ENCODE measurements at places on chromosomes 2 and 18.

DNA sequence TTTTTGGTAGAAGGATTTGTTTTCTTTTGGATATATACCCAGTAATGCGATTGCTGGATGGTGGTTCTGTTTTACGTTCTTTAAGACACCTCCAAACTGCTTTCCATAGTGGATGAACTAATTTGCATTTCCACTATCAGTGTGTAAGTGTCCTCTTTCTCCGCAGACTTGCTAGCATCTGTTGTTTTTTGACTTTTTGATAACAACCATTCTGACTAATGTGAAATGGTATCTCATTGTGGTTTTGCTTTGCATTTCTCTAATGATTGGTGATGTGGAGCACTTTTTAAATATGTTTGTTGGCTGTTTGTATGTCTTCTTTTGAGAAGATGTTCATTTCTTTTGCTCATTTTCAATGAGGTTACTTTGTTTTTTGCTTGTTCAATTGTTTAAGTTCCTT lies 260.9 kb upstream of the CWC22 start:
- no peak for DNase-seq

DNA sequence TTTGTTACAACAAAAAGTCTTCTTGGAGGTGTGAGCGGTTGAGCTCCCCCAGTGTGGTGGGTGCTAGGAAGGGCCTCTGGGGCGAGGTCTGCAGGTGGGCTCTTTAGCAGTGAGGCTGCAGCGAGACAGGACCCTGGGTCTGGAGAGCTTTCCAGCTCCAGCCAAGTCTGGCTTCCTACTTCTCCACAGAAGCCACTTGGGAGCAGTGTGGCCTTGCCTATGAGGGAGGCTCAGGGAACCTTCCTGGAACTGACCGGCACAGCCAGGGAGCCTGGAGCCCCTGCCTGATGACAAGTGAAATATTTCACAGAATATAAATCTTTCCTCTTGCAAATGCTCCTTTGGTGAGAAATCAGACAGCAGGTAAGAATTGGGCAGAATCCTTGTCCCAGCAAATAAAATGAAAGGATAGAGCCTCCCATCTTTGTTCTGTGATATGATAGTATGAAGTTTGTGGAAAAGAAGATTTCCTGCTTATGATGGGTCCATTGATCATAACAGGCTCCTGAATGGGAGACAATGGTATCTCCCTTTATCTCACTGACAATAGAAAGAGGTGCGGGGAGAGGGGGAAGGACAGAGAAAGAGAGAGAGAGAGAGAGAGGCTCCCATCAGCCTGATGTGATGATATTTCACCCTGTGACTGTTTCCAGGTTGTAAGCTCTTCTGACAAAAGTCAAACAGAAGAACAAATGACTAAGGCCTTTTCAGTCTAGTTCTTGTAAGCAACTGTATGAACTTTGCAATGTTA lies 289.8 kb upstream of the SPRED2 start:
- DNase-seq, result no peak

- no peak for DNase-seq
Measured at GRCh38 chr2:113277474-113278072, 1.1 kb downstream of the PAX8 start.

GRCh38 chr2:213219816-213220215 lies 64.4 kb upstream of the SPAG16 start:
- no peak for DNase-seq

GRCh38 chr18:10285283-10285640 lies 169.2 kb upstream of the APCDD1 start:
- no peak for DNase-seq

- no peak for DNase-seq
Measured at GRCh38 chr2:74107071-74107470, 40.6 kb downstream of the BOLA3 start.

DNA sequence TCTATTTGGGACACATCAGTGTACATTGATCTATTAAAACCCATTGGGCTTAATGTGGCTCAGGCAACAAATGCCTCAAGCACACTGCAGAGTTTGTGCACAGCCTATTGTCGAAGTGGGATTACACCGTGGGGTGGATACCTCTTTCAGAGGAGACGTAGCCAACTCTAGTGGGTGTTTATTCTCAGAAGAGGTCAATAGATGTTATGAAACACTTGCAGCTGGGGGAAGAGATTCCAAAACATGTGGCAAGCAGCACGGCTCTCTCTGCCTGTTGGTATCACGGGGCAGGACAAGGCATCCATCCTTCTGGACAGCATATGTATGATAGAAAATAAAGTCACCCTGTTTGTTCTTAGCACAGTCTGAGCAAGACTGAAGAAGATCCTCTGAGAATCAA lies 121.4 kb upstream of the COPS8 start:
- DNase-seq, result no peak

- no peak for DNase-seq
Measured at GRCh38 chr2:235413064-235413463, 80.8 kb upstream of the AGAP1 start.

- DNase-seq, result no peak
Measured at GRCh38 chr2:220228310-220229006, 601.0 kb downstream of the SLC4A3 start.

DNA sequence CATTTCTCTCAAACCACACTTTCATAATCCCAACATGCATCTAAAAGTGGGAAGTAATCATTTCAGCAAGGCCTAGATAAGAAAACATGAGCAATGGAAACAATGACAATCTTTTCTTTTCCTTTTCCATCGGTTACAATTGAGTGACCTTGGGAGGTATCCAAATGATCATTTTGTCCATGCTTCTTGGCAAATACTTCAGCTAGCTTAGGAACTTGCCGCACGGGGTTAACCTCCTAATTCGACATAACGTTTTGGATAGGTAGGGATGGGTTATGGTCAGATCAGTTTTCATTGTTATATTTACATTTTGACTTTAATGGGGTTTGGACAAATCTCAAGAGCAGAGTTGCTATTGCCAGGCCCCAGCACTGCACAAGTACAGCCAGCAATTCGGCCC lies 4.6 kb upstream of the PTPRM start:
- no peak for DNase-seq

DNA sequence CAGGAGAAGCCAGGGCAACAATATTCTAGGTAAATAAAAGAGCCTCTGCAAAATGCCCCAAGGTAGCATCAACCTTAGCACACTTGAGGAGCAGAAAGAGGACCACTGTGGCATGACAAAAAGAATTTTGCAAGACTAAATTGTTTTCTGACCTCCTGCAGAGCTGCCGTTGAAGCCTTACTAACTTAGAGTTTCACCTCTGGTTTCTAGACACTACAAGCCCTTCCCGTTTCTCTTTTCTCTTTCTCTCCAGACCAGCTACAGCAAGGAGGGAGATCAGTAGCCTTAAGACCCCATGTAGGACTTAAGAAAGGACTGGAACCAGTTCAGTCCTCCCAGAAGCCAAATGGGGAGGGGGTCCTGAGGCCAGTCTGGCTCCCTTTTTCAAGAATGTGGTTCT lies 73.3 kb upstream of the SP3 start:
- no peak for DNase-seq

GRCh38 chr2:238242731-238243495 lies 3.1 kb upstream of the HES6 start:
- no peak for DNase-seq

GRCh38 chr2:22904126-22904684 lies 480.8 kb upstream of the KLHL29 start:
- peak; percentile 22 for DNase-seq

DNA sequence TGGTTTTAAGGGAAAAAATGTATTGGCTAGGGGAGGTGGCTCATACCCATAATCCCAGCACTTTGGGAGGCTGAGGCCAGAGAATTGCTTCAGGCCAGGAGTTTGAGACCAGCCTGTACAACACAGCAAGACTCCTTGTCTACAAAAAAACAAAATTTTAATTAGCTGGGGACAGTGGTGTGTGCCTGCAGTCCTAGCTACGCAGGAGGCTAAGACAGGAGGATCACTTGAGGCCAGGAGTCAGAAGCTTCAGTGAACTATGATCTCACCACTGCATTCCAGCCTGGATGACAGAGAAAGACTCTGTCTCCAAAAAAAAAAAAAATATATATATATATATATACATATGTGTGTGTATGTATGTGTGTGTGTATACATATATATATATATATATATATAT lies 18.5 kb downstream of the CCDC88A start:
- DNase-seq, result no peak

GRCh38 chr2:45570671-45571334 lies 40.3 kb downstream of the SRBD1 start:
- no peak for DNase-seq

- DNase-seq, result no peak
Measured at GRCh38 chr18:34959211-34959829, 81.9 kb upstream of the MAPRE2 start.

DNA sequence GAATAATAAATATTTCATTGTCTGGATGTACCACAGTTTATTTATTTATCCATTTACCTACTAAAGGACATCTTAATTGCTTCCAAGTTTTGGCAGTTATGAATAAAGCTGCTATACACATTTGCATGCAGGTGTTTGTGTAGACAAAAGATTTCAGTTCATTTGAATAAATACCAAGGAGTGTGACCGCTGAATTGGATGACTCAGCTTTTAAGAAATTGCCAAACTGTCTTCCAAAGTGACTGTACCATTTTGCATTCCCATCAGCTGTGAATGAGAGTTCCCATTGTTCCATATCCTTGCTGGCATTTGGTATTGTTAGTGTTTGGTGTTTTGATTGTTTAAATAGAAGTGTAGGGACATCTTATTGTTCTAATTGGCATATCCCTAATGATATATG lies 36.2 kb upstream of the FMNL2 start:
- DNase-seq, result no peak

- DNase-seq, result no peak
Measured at GRCh38 chr2:11187731-11188130, 32.5 kb downstream of the SLC66A3 start.

DNA sequence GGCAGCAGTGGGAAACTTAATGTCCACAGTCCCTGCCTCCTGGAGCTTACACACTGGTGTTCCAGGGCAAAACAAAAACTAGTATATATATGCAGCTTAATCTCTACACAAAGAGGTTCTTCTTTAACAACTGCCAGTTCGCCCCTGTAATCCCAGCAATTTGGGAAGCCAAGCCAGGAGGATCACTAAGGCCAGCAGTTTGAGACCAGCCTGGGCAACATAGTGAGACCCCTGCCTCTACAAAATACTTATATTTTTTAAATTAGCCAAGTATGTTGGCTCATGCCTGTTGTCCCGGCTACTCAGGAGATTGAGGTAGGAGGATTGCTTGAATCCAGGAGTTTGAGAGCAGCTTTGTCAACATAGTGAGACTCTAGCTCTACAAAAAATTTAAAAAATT lies 17.2 kb upstream of the NEDD4L start:
- no peak for DNase-seq

GRCh38 chr18:59208602-59209125 lies 11.3 kb upstream of the GRP start:
- no peak for DNase-seq

- no peak for DNase-seq
Measured at GRCh38 chr18:7482342-7482741, 84.8 kb upstream of the PTPRM start.

- DNase-seq, result no peak
Measured at GRCh38 chr2:172335736-172336135, 91.7 kb upstream of the ITGA6 start.

- no peak for DNase-seq
Measured at GRCh38 chr18:58208207-58208932, 164.3 kb downstream of the NEDD4L start.

DNA sequence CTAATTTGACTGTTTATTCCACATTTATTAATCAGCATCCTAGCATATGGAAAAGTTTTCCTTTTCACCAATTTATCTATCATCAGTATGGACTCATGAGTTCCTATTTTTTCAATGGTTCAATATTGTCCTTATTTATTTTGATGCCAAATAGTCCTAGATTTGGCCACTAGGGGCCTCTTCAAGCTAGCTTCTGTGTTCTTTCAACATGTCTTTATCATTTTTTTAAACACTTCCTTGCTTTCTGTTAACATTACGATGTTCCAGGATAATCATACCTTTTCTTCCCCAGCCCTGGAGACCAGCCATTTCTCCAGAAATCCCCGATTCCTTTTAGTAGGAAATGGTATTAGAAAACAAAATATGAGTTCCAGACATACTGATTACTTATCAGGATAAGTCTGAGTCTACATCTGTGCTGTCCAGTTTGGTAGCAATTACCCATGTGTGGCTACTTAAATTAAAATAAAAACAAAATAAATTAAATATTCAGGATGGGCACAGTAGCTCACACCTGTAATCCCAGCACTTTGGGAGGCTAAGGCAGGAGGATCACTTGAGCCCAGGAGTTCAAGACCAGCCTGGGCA lies 70.6 kb downstream of the RPE start:
- DNase-seq, result peak; percentile 29

DNA sequence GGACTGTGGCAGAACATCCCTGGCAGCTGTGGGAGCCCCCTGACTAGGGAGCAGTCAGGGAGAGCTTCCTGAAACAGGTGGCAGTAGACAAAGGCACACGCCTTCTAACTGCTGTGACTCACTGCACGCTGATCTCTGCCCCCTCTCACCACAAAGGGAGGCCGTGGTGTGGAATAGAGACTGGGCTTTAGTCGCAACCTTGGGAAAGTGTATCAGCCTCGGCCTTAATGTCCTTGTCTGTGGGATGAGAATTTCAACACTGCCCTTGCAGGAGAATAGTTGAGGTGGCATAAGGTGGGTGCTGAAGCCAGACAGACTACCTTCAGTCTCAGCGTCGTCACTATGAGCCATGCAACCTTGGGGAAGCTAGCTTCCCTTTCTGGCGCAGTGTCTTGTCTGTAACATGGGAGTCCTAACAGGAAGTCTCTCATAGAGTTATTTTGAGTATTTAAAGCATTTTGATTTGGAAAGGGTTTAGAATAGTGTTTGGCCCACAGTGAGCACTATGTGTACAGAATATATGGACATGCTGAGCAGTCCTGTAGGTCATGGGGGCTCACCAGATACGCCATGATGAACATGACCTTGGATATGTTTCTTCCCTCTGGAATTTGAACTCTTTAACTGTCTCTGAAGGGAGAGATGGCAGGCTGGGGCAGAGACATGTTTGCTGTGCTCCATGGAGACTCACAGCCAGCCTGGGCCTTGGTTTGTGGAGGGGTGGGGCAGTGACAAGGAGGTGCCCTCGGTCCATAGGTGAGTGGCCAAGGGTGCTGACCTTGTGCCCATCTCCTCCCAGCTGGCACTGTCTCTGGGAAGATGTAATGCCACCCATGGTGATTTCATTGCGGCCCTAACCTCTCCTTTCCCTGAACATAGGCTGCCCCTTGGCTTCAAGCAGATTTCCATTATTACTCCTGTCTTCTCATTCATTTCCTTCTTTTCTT lies 29.5 kb upstream of the SMAD7 start:
- DNase-seq, result no peak
